D721Med (cell line): ENCODE measurements at places on chromosomes 12 and 14.

DNA sequence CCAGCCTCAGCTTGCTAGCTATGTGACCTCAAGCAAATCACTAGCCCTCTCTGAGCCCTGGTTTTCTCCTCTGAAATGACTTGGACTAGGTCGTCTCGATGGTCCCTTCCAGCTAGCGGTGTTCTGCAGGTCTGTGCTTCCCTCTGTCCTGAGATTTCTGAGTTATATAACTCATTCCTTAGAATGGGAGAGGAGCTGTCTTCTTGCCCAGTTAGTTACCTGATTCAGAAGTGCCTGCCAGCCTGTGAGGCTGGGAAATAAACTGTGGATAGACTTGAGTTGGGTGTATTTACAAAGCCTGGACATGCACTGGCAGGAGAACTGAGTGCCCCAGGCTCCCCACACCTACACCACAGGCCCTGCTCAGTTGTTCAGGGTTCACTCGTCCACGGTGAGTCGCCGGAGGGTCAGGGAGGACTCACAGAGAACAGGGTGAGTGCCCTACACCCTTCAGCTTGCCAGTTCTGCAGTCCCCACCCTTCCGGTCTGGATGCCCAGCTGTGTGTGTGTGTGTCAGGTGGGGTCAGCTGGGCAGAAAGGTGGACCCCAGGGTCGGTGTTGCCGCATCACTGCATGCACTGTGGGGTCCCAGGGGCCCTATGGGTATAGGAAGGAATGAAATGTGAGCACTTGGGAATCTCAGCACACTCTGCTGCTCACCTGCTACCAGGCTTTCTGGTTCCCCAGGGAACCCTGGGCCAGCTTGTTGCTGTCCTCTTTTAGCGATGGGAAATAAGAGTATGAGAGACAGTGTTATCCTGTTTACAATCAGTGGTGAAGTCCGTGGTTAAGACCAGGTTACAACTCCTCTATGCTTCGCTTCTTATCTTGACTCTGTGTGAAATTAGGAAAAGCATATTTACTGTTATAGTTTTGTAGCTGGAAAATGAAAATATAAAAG is 348.2 kb downstream of the DPF3 start:
- DNase-seq, result no peak

DNA sequence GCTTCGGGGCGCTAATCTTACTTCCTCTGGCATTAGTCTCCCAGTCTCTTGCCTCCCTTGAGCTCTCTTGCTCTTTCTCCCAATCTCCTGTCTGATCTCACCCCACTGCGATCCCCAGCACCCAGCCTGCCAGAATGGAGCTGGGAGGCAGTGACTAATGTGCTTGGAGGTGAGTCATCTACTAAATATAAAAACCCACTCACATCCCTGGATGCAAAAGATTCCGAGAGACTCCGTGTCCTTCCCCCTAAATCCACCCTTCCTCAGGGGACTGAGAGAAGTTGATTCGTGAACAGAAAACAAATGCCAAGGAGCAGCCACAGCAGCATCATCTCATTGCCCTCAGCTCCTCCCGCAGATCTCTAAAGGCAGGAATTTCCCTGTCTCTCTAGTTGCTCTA is 45.7 kb upstream of the KCNA5 start:
- no peak for DNase-seq

GRCh38 chr12:93879476-93880421 is 202.6 kb downstream of the CRADD start:
- no peak for DNase-seq

- no peak for DNase-seq
Observed at GRCh38 chr12:131309700-131310099, 356.0 kb downstream of the ADGRD1 start.

GRCh38 chr12:85277191-85277590 is 2.8 kb upstream of the ALX1 start:
- DNase-seq, result no peak

GRCh38 chr12:116693286-116694227 is 44.3 kb downstream of the SPRING1 start:
- no peak for DNase-seq
